Fibroblast of skin of back (primary cell): ENCODE measurements at places on chromosomes 7 and 10.

DNA sequence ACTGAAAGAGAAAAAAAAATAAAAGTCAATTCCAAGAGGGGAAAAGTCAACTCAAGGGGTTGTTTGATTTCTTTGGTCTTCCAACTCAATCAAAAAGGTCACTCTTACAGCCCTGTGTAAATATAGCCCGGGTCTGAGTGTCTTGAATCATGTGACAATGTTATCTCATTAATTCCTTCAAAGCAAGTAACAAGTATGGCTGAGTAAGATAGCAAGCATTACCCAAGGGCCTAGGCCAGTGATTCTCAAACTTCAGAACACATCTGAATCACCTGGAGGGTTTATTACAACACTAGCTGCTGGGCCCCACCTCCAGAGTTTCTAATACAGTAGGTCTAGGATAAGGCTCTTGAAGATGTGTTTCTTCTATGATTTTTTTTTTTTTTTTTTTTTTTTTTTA, 125.0 kb downstream of the PRLHR start:
- DNase-seq: no peak

GRCh38 chr10:47261121-47261520, 38.9 kb upstream of the GDF10 start:
- no peak for DNase-seq

DNA sequence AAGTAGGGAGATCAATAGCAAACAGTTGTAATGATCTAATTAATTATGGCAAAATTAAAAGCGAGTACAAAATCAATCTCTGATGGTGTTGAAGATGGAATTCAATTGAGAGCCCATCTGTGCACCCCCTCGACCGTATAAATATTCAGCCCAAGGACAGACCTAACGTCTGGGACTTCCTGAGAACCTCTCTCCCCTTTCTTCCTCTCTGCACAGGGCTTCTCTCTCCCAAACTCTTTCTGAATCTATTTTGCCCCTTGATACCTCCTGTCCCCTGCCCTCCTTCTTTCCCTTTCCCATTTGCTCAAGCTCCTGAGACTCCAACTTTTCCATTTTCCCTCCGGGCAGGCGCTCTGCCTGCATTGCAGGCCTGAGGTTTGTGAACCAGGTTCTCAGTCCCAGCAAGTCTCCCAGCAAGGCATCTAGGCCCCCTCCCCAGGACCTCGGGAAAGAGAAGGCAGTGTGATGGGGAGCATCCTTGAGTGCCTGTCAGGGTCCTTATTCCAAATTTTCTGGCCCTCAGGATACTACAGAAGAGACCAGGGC, 8.5 kb upstream of the PAX2 start:
- no peak for DNase-seq

DNA sequence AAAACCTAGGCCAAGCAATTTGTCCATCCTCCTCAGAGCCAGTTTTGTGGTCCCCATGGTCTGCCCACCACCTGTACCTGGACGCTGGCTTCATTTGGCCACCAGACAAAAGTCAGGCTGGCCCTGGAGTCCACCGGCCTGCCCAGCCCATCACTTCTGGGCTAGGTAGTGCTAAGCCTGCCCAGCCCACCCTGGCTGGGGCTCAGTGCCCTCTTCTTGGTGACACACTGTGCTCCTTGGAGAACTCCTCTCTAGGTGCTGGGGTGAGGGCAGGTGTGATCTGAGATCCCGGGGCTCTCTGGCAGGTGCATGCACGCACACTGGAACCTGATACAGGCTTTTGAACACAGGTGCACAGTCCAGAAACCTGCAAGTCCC, 1.1 kb downstream of the AIFM2 start:
- no peak for DNase-seq

GRCh38 chr7:21167942-21168341, 259.9 kb upstream of the SP4 start:
- DNase-seq: no peak

- no peak for DNase-seq
Observed at GRCh38 chr10:34711500-34711899, 103.6 kb downstream of the PARD3 start.

DNA sequence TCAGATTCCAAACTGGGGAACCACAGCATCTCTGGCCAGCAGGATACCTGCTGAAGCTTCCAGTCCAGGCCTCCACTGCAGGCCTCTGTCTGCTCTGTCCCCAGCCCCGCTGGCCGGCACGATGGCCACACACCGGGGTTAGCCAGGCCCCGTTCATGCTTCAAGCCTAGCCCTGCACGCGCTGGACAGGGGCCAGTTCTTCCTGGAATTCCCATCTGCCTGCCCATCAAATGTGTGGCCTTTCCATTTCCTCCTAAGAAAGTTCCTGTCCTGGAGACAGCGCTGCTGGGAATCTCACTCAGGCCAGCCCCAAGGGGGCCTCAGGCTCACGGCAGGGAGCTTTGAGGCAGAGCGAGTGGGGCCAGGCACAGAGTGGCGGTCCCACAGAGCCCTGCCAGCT, 18.0 kb downstream of the SH2B2 start:
- no peak for DNase-seq

GRCh38 chr7:44607141-44608068, 978 bp downstream of the OGDH start:
- DNase-seq: no peak

DNA sequence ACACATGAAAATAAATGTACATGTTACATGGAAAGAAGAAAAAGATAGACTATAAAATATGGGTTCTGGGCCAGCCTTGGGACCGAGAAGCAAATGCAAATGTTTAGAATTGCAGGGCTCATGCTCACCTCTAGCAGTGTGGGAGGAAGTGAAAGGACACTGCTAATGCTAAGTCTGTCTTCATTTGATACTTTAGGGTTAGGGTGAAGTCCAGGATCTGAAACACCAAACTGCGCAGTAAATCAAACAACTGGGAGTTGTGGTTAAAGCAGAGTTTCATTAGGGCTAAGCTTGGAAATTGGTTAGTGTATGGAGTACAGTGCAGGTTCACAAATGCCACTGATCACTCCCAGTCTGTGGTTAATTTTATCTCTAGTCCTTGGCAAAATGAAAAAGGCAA, 73.2 kb upstream of the PDK4 start:
- no peak for DNase-seq

- no peak for DNase-seq
Observed at GRCh38 chr7:103396471-103396870, 49.0 kb downstream of the PSMC2 start.

DNA sequence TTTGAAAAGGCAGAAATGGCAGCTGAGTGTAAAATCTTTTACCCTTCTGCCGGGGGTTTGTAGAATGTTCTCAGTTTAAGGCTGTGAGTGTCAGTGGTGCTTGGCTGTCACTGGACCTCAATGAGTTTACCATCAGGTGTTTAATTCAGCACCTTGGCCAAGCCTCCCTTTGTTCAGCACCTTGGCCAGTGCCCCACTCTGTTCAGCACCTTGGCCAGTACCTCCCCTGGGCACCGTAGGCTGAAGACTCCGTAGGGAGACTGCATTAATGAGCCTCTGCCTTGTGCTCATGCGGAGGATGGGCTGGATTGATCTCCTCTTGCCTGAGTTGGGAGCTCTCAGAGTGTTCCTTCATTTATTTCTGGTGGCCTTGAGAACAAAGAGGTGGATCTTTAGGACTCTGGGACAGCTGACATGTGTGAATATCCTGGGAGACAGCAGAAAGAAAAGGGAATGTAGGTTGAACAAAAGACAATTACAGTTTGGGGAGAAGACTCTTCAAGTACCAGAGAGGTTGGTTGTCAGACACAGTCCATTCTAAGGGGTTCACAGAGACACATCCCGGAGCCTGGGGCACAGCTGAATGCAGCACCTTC, 1.6 kb downstream of the FAM24A start:
- DNase-seq: peak; percentile 50

DNA sequence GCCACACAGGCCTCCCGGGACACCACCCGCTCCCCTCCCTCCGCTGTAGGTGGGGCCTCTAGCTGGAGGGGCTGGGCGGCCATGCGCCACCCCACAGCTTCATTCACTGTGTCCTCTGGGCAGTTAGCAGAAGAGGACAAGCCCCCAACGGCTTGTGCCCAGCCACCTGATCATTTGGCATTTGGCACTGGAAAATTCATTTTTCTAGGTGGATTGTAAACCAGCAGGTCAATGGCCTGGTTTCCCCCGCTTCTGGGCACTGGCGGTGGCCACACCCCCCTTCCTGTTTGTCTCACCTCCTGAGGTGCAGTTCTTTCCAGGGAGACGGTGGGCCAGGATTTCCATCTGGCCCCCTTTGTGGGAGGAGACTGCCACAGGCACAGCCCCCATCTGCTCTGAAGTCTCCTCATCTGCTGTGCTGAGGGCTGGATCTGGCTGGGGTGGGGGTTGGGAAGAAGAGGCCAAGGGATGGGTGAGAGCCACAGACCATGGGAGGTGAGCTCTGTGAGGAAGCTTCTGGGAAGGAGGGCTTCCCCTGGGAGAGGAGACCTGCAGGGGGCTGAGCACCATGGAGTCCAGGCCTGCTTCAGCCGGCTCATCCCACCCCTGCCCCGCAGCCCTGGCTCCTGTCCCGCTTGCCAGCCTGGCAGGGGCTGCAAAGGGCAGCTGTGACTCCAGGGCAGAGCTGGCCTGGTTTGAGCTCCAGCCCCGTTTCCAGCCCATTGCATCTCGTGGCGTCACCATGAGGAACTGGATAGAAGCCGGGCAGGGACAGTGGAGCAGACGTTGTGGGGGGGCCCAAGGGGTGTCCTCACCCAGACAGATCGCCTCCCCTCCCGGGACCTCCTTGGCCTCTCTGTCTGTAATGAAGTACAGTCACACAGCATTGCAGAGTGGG, 40.1 kb upstream of the SLC29A3 start:
- DNase-seq: no peak

GRCh38 chr7:154553711-154554265, 449.1 kb downstream of the PAXIP1 start:
- no peak for DNase-seq

DNA sequence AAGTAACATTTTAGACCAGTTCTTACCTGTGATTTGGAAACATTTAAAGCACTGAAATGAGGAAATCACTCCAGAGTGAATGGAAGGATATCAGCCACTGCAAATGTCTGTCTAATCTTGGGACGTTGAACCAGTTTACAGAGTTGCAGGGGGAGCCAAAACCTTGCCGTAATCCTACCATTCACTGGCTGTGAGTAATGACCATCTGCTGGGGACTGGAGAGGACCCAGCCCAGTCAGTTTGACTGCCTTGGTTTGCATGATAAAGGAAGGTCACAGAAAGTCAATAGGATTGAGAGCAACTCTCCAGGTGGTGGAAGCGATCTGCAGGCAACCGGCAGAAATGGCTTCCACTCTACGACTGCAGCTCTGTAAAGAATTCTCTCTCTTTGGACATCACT, 167.2 kb downstream of the AKR1D1 start:
- DNase-seq: no peak

DNA sequence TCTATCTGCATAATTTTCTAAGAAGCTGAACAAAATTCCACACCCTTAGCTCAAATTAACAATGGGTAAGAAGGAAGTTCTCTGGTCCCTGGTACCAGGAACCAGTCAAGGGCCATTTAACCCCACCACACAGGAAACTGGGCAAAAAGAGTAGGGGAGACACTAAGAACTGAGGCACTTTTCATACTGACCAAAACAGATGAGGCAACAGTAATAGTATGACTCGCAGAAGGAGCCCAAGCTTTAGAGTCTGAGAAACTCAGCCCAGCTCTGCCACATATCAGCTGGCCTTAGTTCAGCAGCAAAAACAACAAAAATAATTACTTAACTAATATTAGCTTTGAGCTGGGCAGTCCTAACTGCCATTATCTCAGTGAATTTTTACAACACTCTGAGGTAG, 221.2 kb downstream of the FAM107B start:
- DNase-seq: peak; percentile 69

GRCh38 chr7:28104811-28105210, 75.8 kb downstream of the JAZF1 start:
- no peak for DNase-seq

DNA sequence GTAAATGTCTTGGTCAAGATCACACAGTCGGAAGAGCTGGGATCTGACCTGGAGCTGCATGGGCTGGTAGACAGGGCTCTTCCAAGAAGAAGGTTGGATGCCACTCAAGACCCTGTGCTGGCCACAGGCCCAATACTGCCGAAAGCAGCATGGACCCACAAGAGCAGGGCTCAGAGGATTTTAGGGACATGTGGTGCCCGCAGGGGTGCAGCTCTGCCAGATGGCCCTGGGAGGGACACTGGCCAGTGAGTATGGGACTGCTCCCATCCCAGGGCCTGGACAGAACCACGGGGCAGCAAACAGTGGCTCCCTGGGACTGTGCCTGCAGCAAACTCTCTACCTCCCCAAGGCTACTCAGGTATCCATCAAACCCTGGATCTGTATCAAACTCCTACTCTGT, 12.4 kb downstream of the MAT1A start:
- no peak for DNase-seq

DNA sequence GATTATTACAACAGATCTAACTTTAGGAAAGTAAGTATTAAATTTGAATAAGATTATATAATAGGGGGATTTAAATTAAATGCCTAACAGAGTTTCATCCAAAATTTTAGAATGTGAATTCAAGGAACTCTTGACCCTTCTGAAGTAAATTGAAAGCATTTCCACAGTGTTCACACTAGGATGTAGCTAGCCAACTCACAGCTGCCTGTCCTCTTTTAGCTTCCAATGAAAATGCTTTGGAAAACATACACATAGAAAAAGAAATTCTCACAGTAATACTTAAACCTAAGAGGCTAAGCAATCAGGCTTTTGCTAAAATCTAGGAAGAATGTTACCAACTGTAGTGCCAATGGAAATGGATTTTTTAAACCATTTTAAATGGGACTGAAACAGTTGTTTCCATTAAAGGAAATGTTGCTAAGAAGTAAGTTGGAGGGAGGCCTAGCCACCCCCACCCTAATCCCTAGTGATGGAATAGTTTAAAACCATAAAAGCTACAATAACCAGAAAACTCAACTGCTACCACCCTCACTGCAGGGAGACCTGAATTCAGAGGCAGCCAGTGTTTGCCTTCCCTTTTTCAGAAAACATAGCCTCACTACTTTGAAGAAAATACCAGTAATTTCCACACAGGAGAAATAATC, 58.3 kb downstream of the REEP3 start:
- DNase-seq: no peak

- DNase-seq: no peak
Observed at GRCh38 chr7:90923541-90923997, 327.4 kb downstream of the CDK14 start.

DNA sequence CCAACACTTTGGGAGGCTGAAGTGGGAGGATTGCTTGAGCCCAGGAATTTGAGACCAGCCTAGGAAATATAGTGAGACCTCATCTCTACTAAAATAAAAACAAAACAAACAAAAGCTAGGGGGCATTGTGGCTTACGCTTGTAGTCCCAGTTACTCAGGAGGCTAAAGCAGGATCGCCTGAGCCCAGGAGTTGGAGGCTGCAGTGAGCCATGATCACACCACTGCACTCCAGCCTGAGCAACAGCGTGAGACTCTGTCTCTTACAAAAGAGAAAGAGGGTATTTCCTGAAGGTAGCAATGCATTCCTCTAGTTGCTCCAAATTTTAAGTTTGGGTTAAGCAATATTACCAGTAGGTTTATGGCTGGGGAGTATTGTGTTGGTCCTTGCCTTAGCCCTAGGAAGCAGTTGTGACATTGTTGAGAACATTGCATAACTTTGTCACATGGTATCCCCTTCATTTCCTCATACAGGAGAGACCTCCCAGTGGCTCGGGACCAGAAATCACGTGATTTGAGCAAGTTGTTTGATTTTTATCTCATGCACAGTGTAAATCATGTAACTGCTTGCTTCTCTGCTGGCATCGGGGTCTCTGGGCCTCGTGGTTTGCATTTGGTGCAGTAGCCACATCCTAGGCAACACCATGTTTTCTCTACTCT, 23.3 kb upstream of the SMARCD3 start:
- no peak for DNase-seq

- peak; percentile 99 for DNase-seq
Observed at GRCh38 chr7:1536743-1537534, 6.4 kb downstream of the MAFK start.

GRCh38 chr10:117408436-117409384, 33.5 kb upstream of the PDZD8 start:
- no peak for DNase-seq
